ENCODE measurements at places on chromosomes 11 and 22.

DNA sequence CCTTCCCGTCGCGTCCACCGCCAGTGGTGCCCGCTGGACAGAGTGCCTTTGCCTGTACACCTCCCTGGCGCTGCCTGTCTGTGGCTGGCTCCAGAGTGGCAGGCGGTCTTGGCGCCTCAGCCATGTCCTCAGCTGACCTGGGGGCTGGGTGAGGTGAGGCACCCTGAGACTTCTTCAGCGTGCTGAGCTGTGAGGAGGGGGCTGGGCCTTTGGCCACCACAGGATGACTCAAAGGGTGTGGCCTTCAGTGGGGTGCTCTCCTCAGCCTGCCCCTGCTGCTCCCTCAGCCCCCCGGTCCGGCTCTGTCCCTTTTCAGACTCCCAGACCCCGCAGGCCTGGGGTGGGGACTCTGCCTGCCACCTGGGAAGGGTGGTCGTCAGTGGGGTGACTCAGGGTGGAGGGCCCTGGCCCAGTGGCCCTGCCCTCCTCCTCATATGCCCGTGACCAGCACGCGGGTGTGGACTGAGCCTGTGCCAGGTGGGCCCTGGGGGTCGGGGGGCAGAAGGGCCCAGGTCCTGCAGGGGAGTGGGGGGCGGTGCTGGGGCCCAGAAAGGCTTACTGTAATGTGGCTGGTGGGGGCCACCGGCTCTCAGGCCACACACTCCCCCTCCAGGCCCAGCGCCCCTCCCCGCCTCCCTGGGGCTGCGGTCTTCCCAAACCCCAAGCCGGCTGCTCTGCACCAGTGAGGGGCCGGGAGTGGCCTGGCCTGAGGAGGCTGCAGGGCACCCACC, 15.9 kb downstream of the CRELD2 start:
- DNase-seq: peak; percentile 32

- DNase-seq: no peak
Measured at GRCh38 chr11:3073029-3073435, 15.8 kb upstream of the CARS1 start.

GRCh38 chr11:86257446-86257845, 12.9 kb downstream of the EED start:
- no peak for DNase-seq

DNA sequence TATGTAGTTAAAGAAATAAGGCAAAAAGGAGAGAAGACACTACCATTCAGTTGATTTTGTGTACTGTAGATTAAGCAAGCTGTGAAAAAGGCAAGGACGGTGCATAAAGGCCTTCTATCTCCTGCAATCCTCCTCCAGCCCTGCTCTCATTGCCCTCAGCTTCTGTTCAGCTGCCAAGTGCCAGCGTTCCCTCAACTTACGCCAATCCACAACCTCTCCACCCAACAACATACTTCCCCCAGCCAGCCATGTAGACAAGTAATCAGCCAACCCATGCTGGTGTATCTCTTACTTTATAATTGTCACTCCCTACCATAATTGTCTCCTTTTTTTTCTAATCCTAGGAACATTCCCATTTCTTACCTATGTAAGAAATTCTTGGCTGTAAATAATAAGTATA, 30.1 kb upstream of the ANO5 start:
- no peak for DNase-seq

- DNase-seq: no peak
Measured at GRCh38 chr22:38566726-38567504, 3.1 kb downstream of the DMC1 start.

GRCh38 chr11:131534611-131535010, 164.2 kb downstream of the NTM start:
- no peak for DNase-seq

- no peak for DNase-seq
Measured at GRCh38 chr11:14898355-14898754, 6.3 kb upstream of the CYP2R1 start.

DNA sequence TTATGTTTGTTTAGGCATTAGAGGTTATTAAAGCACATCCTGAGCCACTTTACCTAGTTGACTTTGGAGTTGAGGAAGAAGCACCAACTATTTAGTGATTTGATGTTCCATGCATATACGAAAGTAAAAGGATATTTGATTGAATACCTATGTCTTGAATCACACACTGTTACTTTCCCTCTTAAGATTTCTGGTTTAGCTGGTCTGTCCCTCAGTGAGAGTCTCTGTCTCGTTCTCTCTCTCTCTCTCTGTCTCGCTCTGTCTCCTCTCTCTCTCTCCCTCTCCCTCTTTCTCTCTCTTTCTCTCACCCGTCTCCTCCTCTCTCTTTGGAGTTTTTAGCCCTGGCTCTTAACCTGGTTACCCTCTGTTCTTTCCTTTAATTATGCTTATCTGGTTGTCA, 11.0 kb downstream of the CTNND1 start:
- DNase-seq: no peak

GRCh38 chr22:44390613-44390970, 77.8 kb upstream of the SHISAL1 start:
- no peak for DNase-seq

- no peak for DNase-seq
Measured at GRCh38 chr11:126718276-126718675, 282.3 kb downstream of the KIRREL3 start.

- DNase-seq: no peak
Measured at GRCh38 chr22:17492247-17492646, 71.1 kb upstream of the SLC25A18 start.

DNA sequence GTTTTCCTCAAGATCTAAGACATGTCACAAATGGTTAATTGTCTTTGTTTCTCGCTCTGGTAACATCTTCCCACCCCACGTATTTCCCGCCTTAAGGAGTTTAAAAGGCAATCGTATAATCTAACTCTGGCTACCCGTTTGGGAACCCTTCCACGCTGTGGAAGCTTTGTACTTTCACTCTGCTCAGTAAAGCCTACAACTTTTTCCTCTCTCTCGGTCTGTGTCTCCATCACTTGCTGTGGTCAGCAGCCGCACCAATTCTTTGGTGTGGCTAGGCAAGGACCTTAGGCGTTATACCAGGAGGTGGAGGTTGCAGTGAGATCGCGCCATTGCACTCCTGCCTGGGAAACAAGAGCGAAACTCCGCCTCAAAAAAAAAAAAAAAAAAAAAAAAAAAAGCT, 1430.1 kb downstream of the LRRC4C start:
- DNase-seq: no peak

- no peak for DNase-seq
Measured at GRCh38 chr22:24433828-24434470, 6.5 kb downstream of the ADORA2A start.

- DNase-seq: no peak
Measured at GRCh38 chr11:82747471-82747870, 13.8 kb upstream of the FAM181B start.

- no peak for DNase-seq
Measured at GRCh38 chr11:128943428-128943976, 831 bp upstream of the TP53AIP1 start.

DNA sequence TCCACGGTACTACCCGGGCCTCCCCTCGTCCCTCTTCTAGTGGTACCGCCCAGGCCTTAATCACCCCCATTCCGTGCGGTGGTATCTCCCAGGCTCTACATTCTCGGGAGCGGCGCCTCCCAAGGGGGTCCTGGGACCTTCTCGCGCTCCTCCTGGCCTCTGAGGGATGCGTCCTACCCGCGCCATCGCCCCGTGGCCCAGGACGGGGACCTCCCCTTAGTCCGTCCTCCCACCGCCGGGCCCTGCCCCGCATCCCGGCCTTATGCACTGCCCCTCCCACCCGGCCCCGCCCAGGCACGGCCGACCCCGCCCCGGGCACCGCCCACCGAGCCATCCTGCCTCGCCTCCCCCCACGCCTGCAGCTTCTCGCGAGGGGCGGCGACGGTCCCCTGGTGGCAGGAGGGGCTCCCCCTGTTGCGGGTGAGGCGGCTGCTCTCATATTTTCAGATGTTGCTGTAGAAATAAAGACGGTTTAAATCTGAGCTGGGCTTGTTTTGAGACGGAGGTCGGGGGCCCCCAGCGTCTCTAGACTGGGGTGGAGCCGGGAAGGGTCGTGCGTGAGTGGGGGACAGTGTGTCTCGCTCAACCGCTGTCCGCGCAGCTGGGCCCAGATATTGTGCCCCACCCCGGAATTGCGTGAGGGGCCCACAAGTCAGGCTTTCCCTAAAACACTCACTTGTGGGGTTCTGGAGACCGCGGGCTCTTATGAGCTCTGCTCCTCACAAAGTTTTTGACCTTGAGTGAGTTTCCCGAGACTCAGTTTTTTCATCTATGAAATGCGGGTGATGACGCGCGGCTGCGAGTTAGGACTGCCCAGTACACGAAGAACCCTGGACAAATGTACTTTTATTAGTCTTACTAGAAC, 828 bp upstream of the RAB1B start:
- DNase-seq: peak; percentile 83

DNA sequence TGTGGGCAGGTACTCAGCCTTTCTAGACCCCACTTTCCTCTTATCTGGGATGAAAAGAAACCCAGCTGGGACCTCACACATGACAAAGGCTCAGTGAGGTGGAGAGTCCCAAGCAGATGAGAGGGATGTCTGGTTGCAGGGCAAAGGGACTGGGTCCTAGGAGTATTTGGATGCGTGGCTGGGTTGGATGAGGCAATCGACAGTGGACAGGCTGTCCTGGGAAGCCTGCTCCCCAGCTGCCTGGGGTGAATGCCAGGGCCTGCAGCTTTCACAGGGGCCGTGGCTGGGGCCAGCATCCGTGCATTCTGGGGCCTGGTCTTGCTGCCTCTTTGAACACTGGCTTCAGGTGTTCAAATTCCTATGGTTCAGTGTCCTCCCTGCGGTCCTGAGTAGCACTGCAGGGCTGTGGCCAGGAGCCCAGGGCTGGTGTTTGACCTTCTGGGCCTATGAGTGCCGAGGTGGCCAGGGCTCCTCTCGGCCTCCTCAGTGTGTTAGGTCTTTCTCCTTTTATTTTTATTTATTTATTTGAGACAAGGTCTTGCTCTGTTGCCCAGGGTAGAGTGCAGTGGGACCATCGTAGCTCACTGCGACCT, 65.3 kb downstream of the MCM5 start:
- no peak for DNase-seq

DNA sequence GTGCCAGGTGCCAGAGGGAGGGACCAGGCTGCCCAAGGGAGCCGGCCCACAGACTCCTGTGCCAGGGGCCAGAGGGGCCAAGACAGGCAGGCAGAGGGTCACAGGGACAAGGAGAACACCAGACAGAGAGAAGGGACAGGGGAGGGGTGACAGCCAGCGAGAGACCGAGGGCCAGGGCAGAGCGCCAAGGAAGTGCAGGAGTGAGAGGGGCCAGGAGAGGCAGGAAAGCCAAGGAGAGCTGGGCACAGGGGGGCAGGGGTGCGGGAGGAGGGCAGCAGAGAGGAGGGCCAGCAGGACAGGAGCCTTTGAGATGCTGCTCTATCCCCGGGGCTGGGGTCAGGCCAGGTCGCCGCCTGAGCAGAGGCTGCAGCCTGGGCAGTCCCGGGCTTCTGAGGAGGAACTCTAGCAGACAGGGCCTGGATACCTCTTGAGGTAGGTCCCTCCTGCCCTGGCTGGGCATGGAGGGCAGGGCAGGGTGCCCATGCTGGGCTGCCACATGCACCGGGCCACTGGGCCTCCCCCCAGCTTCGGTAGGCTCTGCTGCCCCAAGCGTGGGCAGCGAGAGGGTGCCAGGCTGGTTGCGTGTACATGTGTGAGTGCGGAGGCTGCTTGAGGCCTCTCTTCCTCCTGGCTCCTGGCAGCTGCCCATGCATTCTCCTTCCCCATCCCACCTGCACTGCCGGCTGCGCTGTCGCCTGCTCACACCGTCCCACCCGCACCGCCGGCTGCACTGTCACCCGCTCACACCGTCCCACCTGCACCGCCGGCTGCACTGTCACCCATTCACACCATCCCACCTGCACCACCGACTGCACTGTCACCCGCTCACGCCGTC, 12.2 kb downstream of the LSP1 start:
- no peak for DNase-seq

- no peak for DNase-seq
Measured at GRCh38 chr11:110774138-110775014, 62.1 kb upstream of the ARHGAP20 start.

DNA sequence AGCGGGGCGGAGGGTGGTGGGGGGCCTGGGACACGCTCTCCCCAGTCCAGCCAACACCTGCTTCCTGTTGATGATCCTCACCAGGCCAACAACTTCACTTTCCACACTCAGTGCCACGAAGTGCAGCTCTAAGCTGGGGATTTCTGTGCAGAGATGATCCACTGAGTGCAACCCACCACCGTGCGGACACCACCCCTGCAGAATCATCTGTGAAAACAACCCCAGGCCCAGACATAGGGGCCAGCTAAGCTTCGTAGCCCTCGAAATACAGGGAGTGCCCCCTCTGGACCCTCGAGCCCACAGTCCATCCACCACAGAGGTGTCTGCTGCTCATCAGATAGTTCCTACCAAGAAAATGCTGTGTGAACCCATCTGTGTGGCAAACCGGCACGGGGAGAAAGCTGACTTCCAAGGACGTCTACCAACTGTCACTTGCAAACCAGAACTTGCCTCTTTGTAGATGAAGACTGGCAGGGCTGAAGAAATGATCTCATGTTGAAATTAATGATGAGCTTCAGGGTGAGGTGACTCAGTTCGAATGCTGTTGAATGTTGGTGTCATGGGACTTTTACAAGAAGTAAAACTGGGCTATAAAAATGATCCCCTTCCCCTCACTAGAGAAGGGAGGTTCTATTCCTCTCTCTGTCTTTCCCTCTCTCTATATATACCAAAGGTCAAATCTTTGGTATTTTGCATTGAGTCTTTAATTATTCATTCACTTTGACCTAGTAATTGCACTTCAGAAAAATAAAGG, 73.4 kb downstream of the MYEOV start:
- no peak for DNase-seq

- no peak for DNase-seq
Measured at GRCh38 chr11:66996609-66997273, 21.6 kb downstream of the C11orf86 start.

GRCh38 chr22:20531404-20532201, 24.2 kb downstream of the MED15 start:
- DNase-seq: no peak

DNA sequence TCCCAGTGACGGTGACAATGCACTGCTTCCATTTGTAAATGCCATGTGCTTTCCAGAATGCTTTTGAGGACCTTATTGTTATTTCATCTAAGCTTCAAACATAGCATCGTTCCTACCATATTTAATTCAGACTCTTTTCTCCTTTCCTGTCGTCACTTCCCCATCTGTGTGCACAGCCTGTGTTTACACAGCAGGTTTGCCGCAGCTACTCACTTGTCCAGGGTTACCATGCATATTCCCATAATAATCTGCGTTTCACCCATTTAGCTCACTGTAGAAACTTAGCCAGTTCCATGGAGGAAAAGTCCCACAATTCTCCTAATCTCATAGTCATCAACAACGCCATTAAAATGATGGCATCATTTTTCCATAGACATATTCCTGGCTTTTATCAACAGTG, 48.0 kb downstream of the FLI1 start:
- DNase-seq: no peak

- no peak for DNase-seq
Measured at GRCh38 chr11:62443390-62444235, 24.8 kb downstream of the SCGB1A1 start.

DNA sequence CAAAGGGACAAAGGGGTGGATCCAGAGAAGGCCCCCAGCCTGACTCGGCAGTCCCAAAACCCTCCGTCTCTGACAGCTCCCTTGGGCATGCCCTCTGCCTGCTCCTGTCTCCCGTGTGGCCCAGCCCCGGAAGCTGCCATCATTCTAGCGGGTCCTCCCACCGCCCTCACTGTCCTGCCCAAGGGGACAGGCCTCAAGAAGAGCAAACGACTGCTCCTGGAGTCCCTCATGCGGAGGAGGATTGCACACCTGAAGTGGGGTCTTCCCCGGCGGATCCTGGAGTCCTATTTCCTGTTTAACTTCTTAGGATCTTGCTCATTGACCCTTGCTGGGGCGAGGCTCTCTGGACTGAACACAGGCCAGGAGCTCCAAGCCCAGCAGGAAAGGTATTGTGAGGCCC, 2.6 kb upstream of the MEI1 start:
- DNase-seq: no peak

Data from activated naive CD4-positive, alpha-beta T cell treated with Interleukin-2 at 50 U/mL for 16 hours (primary cell).